Fibroblast of mammary gland (primary cell): ENCODE measurements at places on chromosomes 2 and 18.
A peak's percentile ranks its signal among the peaks of the same experiment; 100 is the strongest.

DNA sequence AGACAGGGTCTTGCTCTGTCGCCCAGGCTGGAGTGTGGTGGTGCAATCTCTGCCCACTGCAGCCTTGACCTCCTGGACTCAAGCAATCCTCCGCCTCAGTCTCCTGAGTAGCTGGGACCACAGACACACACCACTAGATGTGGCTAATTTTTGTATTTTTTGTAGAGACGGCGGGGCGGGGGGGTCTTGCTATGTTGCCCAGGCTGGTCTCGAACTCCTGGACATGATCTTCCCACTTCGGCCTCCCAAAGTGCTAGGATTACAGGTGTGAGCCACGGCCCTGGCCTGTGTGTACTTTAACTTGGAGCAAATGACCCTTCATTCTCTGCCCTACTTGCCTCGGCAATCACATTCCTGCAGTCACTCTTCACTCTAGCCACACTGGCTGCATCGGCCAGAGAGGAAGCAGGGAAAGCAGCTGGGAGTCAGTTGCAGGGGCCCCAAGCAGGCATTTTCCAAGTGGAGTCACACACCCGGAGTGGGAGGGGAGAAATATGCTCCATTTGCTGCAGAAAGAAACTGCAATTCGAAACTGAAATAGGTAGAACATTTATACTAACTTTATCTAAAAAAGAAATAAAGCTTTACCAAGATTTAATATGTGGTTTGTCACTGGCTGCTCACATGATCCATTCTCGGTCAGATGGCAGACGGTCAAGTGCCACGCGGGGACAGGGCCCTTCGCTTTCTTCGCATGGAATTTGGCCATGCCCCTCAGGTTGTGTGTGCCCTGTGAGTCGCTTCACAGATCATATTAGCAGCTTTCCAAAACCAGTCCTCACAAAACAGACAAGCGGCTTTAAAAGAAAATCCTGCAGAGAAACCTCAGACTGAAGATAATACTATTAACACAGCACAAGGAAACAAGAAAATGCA lies 37.1 kb downstream of the FAM161A start:
- no peak for DNase-seq

GRCh38 chr2:183678908-183679307 lies 554.7 kb downstream of the NUP35 start:
- no peak for DNase-seq

GRCh38 chr2:41967476-41968181 lies 80.2 kb upstream of the PKDCC start:
- peak; percentile 7 for DNase-seq

GRCh38 chr2:75064691-75065396 lies 106.4 kb downstream of the POLE4 start:
- peak; percentile 51 for DNase-seq

GRCh38 chr18:49854681-49855080 lies 41.3 kb upstream of the ACAA2 start:
- DNase-seq = no peak

- no peak for DNase-seq
These were observed 391.2 kb downstream of the PTPRM start for GRCh38 chr18:7958081-7958896.

DNA sequence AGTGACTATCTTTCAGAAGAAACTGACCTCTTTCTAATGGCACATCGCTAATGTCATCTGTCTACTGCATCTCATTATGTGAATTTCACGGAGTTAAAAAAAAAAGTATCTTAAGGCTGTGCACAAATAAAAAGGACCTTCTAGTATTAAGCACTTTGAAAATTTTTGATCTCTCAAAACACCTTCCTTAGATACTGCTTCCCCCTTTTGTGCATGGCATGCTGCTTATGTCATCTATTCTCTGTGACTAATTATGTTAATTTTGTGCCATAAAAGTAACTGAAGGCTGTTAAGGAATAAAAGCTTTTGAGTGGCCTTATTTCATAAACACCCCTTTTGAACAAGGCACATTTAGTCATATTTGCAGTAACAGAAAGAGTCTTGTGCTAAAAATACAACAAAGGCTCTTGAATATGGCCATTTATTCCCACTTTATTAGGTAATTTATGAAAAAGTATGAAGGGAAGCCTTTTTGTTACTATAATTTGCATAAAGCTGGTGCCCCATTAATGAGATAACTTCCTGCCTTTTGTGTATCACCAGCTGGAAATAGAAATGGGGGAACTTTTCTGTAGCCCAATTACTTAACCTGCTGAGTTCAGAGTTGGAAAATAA lies 1412.0 kb upstream of the ZEB2 start:
- no peak for DNase-seq

- peak; percentile 89 for DNase-seq
These were observed 34.5 kb upstream of the STPG4 start for GRCh38 chr2:47189635-47190034.

DNA sequence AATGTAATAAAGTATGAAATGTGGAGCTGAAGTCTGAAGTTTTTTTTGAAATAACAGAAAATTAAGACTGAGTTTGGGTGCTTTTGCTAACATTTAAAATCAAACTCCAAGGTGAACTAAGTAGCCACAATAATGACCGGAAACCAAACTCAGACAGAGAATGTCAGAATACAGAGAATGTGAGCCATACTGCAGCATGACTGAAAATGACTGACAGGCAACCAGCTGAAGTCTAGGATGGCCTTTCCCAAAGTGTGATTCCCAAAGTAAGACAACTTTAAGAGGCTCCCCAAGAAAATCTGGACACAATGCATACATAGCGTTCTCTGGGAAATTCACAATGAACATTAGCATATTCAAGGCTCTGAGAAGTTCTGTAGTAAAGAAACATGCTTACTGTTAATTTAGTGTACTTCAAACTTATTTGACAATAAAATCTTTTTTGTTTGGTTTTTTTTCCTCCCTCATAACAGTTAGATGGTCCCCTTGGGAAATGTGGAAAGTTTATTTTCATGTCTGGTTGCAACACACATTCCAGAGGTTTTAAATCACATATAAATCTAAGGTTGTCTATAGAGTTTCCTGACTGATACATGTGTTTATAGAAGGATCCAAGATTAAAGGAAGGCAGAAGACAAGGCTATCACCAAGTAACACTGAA lies 28.6 kb downstream of the PLA2R1 start:
- DNase-seq = peak; percentile 87

DNA sequence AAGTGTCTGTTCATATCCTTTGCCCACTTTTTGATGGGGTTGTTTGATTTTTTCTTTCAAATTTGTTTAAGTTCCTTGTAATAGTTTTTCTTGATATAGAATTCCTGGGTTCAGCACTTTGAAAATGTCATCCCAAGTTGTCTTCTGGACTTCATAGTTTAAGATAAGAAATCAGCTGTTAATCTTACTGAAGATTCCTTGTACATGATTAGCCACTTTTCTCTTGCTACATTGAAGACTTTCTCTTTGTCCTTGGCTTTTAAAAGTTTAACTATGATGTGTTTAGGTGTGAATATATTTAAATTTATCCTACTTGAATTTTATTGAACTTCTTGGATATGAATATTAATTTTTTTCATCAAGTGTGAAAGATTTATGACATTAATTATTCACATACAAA lies 387.2 kb upstream of the CWC22 start:
- DNase-seq = peak; percentile 5

GRCh38 chr2:71073475-71073874 lies 5.0 kb downstream of the NAGK start:
- no peak for DNase-seq

DNA sequence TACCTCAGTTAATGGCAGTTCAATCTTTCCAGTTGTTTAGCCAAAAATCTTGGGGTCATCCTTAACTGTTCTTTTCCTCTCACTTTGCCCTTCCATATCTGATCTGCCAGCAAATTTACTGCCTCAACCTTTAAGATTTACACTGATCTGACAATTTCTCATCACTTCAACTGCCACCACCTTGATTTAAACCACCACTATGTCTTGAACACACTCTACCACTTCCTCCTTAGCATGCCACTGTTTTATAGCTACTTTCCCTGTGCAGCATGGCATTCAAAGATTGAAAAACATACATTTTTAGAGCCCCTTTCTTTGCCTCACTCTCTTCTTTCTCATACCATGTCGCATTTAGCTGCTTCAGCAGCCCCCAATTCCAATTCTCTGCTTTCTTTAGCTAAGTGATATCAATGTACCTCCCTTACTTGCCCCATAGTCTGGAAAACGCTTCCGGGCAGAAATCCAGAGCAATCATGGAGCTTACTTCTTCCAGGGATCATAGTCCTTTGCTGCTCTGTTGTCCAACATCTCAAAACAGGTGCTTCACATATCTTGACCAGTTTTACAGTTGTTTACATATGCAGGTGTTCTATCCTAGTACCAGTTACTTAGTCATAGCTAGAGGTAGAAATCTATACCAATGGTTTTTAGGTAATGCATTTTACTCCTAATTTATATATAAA lies 10.9 kb downstream of the PGAP1 start:
- no peak for DNase-seq

DNA sequence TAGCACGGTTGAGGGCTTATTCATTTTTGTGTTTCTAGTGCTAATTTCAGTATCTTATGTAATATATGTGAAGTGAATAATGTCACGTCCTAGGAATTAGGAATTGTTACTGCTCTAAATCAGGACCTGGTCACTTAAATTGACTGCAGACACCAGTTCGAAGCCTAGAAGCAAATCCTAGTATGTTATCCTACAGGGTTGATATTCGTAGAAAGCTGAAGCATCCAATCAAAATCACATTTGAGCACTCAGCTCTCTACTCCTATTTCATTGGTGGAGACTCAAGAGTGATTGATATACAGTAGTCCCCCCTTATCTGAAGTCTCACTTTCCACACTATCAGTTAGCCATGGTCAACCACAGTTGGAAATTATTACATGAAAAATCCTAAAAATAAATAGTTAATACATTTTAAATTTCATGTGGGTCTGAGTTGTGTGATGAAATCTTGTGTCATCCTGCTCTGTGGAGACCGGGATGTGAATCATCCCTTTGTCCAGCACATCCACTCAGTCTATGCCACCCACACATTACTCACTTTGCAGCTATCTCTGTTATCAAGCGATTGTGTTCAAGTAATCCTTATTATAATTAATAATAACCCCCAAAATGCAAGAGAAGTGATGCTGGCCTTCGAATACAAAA lies 35.2 kb upstream of the SCN9A start:
- DNase-seq = peak; percentile 91

DNA sequence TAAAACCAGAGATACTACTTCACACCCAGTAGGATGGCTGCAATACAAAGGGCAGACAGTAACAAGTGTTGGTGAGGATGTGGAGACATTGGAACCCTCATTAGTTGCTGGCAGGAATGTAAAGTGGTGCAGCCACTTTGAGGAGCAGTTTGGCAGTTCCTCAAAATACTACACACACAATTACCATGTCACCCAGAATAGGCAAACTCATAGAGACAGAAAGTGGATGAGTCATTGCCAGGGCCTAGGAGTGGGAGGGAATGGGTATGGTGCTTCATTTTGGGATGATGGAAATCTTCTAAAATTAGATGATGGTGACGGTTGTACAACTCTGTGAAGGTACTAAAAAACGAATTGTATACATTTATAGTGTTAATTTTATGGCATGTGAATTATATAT lies 54.8 kb downstream of the ATP9B start:
- DNase-seq = peak; percentile 33

DNA sequence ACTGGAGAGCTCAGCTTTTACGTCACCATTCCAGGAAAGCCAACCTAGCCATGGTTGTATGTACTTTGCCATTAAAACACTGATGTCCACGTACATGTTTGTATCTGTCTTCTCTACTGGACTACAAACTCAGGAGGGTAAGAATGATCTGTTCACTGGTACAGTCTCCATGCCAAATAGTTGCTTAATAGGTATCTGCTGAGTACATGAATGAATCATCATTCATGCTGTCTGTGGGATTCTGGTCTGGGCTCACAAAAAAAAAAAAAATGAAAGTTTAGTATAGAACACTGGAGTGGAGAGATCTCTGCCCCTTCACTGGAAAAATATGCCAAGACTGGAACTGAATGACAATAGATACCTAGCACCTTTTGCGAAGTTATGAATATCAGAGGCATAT lies 102.6 kb upstream of the ITGA4 start:
- DNase-seq = peak; percentile 88

DNA sequence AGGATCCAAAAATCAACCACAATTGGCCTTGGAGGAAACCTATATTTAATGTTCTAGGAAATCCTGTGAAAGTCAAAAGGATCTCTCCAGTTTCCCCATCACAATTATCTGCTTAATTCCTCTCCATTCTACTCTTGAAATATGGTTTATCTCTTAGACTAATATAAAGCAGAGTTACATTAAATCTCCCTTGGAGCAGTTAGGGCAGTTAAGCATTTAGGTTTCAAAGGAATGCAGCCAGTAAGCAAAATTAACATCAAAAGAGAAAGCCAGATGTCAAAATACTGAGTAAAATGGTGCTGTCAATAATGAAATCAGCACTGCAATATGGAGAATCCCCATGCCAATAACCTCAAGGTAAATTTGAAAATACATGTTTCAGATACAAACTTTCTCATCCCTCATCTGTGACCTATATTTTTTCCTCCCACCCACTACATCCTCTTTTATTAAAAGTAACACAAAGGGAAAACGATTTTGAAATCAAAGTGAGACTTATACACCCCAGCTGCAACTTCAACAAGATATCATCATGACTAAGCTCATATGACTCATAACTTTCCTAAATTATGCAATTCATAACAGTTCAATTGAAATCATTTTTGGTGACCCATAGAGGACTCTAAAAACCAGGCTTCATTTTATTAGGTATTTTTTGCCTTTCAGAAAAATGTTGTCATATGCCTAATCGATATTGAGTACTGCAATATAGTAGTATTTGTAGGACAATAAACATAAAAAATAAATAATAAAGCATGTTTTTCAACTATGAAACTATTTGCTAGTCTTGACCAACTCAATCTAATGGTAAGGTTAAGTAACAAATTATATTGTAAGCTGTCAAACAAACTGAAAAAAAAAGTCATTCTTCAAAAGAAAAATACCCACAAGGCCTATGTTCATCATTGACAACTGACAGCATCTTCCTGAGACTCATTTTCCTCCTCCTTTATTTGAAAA lies 3.1 kb downstream of the ADAM17 start:
- DNase-seq = peak; percentile 85

DNA sequence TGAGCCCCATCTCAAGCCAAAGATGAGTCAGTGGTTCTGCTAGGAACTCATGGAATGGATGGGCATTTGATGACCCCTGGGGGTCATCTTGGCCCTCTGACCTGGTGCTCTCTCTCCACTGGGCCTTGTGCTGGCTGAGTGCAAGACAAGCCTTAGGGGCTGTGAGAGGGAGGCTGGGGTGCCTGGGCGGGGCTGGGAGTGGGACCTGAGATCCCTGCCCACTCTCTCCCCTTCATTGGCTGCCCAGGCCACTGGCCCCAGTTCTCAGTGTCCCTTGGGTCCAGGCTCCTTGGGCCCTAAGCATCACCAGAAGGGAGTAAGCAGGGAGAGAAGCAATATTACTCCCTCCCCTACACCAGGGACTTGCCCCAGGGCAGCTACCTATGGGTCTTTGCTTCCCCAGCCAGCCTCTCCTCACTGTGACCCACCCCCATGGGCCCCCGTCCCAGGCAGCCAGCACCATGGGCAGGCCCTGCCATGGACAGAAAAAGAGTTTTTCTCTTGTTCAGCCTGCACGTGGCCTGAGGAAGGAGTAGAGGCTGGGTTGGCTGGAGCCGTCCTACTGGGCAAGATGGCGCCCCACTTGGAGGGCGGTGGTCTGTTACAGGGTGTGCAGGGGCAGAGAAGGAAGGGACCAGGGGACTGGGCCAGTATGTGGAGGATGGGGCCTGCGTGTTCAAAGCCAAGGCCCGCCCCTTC lies 33.6 kb downstream of the ATOH8 start:
- DNase-seq = no peak

- DNase-seq = no peak
These were observed 493 bp upstream of the BBS5 start for GRCh38 chr2:169478745-169479256.
